A549 treated with RU486 at 1 μM for 4 hours (cell line): ENCODE measurements at places on chromosomes 4 and X. TPM values are rescaled to one million over a fixed set of nuclear protein-coding genes. Genes with fewer than 3 reads are reported as not detected.

Gene HSD17B10
- total RNA-seq: 166 to 206 TPM (median 185 TPM) in 5 replicates

Gene TMEM31
- not detected in 5 replicates for total RNA-seq

Gene ARMCX4
- total RNA-seq: 0.28 to 0.71 TPM (median 0.37 TPM) in 5 replicates

Gene RELL1
- 3.9 to 8.6 TPM (median 5.4 TPM) in 5 replicates for total RNA-seq

Gene GNRHR
- total RNA-seq: not detected in 5 replicates

Gene ZNF518B
- total RNA-seq: 1.5 to 3.9 TPM (median 3.5 TPM) in 5 replicates

Gene MAGEA2
- total RNA-seq: not detected in 5 replicates
